ENCODE measurements at places on chromosomes 12 and 14.

GRCh38 chr12:6608592-6609281 is 1.6 kb upstream of the CHD4 start:
- no peak for DNase-seq

GRCh38 chr12:3043406-3043805 is 33.8 kb upstream of the TSPAN9 start:
- DNase-seq, result no peak

DNA sequence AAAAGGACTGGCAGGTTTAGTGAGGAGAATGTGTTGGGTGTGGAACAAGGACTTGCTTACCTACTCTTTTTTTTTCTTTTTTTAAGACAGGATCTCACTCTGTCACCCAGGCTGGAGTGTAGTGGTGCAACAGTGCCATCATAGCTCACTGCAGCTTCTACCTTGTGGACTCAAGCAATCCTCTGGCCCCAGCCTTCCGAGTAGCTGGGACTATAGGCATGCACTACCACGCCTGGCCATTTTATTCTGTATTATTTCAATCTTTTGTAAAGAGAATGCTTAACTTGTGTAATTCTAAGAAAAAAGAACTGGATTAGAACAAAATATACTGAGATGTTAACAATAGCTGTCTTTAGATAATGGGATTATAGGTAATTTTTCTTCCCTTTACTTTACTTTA is 1.9 kb upstream of the VRTN start:
- DNase-seq, result no peak

DNA sequence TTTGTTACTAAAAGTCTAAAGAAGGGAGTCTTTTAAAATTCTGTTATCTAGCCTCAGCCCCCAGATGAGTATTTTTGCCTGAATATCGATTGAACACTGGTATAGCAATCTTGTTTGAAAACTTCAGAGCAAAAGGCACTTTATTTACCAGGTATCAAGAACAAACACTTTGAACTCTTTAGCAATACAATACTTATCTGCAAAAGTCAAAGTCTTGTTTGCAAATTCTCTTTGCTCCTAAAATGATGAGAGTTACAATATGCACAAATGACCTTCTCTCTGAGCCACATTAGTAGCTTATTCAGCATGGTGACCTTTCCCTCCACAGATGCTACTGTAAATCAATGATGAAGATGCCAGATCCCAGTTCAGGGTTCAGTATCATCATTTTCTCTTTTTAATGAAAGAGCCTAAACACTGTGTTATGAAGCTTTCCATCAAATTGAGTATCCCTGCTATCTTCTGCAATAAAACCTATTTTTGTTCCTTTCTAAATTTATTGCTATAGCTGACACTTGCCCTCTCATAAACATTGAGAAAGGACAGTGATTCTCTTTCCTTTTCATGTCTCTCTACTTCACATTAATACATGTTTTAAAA is 752.7 kb upstream of the MGAT4C start:
- DNase-seq, result no peak

Data from H54 (cell line).